Right renal cortex interstitium (tissue), 3 donors: ENCODE measurements at places on chromosomes 4 and X. TPM values are rescaled to one million over a fixed set of nuclear protein-coding genes. Genes with fewer than 3 reads are reported as not detected.

DNA sequence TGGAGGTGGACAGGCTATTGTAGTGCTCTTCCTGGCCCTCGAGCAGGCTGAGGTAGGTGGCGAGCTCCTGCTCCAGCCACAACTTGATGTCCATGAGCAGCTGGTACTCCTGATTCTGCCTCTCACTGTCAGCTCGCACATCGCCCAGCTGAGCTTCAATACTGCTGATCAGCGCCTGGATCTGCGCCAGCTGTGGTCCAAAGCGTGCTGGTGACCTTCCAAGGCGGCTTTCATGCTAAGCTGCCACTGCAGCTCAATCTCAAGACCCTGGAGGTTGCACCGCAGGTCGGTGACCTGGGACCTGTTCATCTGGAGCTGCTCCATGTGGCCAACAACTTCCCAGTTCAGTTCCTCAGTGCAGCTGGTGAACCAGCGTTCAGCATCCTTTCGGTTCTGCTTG is 31.2 kb downstream of the LRIT3 start:
- DNase-seq, result no peak

DNA sequence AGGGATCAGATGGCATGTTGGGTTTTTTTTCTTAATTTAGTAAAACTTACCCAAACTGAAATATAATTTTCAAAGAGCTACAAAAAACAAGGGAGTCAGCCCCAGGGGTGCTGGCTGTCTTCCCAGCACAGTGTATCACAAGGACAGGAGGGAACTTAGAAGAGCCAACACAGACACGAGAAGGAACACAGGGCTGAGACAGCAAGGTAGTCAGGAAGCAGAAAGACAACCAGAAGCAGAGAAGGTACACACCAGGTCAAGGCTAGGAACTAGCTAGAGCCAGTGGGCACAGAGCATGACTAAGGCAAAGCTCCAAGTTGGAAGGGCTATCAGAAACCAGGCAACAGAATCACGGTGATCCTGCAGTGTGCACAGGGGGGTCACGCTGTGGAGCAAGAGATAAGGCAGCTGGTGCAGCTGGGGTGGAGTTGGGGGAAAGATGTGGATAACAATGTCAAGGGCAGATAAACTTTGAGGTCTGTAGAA is 168.7 kb downstream of the NR3C2 start:
- DNase-seq, result no peak

- DNase-seq, result no peak
These were observed 457.7 kb downstream of the NKX6-1 start for GRCh38 chr4:84041426-84041825.

- DNase-seq, result no peak
These were observed 39.6 kb downstream of the CCNI start for GRCh38 chr4:77036206-77036605.

GRCh38 chr4:121077496-121077895 is 5.2 kb upstream of the NDNF start:
- DNase-seq, result no peak

DNA sequence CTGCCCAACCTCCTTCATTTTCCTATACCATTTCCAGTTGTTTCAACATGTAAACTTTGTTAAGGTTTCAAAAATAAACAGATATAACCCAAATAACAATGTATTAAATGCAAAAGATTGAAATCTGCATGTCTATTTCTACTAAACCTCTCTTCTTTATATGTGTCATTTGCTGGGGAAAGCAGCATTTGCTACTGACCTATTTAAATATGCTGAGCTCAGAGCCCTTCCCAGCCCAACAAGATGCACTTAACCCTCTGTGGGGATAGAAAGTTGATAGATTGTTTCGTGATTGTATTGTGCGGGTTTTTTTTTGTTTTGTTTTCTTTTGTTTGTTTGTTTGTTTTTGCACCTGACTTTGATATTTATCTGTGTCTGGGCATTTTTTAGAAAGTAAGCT is 139.5 kb downstream of the UCHL1 start:
- DNase-seq, result no peak

- no peak for DNase-seq
These were observed 75.4 kb downstream of the DCHS2 start for GRCh38 chr4:154416190-154416547.

- DNase-seq, result no peak
These were observed 98.5 kb upstream of the PNPLA4 start for GRCh38 chrX:8025705-8026104.

- DNase-seq, result no peak
These were observed 96.1 kb downstream of the AFF1 start for GRCh38 chr4:87030755-87031441.

Gene SPANXC
- polyA plus RNA-seq, result not detected

Gene MAD2L1
- 50.0 TPM for polyA plus RNA-seq

Gene DUSP9
- polyA plus RNA-seq, result 37.8 TPM

Gene BRS3
- not detected for polyA plus RNA-seq
